Esophagus mucosa (tissue), 1 donor: ENCODE measurements at places on chromosomes 4 and X.

DNA sequence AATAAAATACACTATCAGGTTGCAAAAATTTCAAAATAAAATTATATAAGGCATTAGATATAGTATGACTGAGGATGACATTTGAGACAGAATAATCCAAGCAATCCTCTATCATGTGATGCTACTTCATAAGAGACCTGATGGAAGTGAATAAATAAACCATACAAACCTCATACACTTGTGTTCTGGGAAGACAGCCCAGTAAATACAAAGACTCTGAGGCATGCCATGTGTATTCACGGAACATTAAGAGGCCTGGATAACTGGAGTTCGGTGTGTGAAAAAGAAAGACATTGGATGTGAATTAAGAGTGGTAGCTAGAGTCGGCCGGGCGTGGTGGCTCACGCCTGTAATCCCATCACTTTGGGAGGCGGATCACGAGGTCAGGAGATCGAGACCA is 364.2 kb downstream of the ADAM29 start:
- ATAC-seq: no peak

- no peak for ATAC-seq
These were observed 342.5 kb upstream of the NDST3 start for GRCh38 chr4:117691572-117692351.

- no peak for ATAC-seq
These were observed 150.3 kb upstream of the FAM9B start for GRCh38 chrX:9184211-9184610.

GRCh38 chr4:71095545-71095944 is 102.1 kb downstream of the DCK start:
- no peak for ATAC-seq
